ENCODE measurements at places on chromosomes 6 and 20.

DNA sequence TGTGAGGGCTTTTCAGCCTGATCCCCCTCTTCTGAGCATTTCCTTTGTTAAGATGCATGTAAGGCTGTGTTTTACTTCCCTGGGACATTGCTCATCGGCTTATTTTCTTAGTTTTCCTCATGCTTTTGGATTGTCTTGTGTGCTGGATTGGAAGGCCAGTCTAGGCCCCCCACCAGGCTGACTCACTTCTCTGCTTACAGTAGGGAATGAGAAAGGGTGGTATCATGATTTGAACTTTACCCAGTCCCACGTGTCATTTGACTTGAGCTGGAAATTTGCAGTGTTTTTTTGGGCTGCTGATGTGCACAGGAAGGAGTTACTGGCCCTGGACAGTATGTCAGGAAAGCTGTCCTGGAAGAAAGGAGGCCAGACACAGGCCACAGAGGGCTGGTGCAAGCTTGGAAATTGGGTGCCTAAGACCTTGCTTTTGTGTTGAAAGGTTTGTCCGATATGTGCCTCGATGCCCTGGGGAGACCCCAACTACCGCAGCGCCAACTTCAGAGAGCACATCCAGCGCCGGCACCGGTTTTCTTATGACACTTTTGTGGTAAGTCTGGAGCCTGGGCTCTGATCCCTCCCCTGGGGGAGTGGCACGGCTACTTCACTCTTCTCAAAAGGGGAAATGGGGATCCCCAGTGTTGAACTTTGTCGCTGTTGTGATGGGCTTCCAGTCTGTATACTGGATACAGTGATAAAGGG, 12.8 kb downstream of the RNF114 start:
- peak; percentile 95 for DNase-seq

GRCh38 chr20:56778765-56779195, 149.7 kb downstream of the TFAP2C start:
- peak; percentile 10 for DNase-seq

GRCh38 chr6:92023410-92023966, 1395.9 kb downstream of the EPHA7 start:
- no peak for DNase-seq

GRCh38 chr6:134503585-134504281, 185.8 kb upstream of the SGK1 start:
- peak; percentile 14 for DNase-seq

DNA sequence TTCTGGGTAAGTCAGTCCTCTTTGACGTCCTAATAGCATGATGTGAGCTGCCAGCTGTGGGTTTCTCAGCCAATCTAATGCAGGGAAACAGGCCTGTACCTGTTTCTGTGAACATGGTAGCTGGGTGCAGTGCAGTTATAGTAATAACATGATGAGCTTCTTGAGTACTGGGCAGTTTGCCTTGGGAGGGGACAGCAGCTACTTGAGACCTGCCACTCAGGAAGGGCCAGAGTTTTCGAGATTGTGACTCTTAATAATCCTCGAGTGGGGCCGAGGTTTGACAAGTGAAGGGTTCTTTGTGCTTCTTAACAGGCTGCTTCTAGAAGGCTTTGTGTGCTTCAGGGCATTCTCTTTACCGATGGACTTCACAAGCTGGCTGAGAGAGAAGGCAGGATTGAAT, 180.1 kb downstream of the JARID2 start:
- no peak for DNase-seq

DNA sequence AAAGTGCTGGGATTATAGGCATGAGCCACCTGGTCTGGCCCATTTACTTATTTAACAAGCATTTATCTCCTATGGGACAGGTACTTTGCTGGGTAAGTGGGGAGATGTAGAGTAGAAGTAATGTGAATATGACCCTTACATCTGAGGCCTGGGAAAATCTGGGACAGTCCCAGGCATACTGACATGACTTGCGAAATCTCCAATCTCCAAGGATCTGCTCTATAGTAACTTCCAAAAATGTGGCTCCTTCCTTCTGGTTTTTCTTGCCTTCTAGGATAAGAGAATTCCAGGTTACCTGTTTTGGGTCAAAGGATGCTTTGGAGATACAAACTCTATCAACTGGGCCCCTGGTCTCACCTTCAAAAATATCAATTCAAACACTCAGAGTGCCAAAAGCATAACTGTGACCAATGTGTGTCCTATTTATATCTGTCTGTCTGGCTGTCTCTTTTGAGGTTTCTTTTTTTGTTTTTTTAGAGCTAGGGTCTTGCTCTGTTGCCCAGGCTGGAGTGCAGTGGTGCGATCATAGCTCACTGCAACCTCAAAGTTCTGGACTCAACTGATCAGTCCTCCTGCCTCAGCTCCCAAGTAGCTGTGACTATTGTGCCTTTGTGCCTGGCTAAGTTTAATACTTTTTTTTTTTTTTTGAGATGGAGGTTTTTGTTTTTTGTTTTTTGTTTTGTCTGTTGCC, 11.7 kb upstream of the JARID2 start:
- DNase-seq = no peak

DNA sequence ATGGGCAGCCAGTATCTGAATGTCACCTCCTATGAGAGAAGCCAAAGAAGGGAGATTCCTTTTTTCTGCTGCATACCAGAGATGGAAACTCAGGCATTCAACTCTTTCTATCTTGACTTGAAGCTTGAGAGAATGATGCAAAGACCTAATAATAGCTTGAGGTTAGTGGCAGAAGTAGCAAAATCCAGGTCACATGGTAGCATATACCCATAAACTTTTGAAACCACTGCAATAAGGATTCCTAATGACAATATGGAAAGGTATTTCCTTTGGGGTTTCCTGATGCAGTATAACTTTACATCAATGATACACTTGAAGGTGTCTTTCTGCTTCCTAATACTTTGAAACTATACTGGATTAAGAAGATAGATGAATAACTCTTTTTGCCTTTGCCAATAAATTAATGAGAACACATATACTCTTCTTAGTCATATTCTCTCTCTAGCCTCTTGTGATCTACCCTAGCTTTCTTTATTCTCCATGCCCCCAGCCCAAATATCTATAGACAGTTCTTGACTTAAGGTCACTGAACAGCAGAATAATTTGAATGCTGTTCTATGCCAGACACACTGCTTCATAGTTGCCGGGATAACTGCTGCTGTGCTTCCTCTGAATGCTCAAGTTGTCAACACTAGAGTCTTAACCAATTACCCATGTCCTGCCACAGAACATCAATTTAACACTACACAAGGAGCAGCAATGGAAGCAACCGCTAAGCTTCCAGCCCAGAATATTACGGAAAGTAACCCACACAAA, 155.5 kb upstream of the SIM1 start:
- peak; percentile 95 for DNase-seq

DNA sequence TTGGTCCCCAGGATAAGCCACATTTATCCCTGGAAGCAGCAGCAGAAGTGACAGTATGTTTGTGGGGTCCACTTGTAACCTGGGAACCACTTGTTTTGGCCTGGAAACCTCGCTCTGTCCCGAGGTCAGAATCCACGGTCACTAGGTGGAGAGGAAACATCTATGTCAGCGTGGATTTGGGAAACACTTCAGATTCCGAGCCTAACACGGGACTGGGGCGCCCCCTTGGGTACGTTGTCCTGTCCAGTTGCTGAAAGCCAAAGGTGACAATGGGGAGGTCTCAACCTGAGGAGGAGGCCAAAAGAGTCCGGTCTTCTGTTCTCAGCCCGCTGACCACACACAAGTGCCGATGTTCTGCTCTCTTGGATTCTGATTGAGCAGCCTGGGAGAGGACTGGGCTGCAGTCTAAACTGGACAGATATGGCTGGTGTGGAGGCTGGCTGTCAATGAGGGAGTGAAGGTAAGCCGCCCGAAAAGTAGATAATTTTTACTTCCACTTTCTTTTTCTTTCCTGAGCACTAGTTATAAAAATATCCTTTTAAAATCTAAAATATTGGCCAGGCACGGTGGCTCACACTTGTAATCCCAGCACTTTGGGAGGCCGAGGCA, 4.9 kb upstream of the ZFP57 start:
- no peak for DNase-seq

- DNase-seq = no peak
These were observed 406.3 kb upstream of the RUNX2 start for GRCh38 chr6:44921798-44922197.

- peak; percentile 31 for DNase-seq
These were observed 611.9 kb upstream of the MAP3K7 start for GRCh38 chr6:91198588-91199255.

DNA sequence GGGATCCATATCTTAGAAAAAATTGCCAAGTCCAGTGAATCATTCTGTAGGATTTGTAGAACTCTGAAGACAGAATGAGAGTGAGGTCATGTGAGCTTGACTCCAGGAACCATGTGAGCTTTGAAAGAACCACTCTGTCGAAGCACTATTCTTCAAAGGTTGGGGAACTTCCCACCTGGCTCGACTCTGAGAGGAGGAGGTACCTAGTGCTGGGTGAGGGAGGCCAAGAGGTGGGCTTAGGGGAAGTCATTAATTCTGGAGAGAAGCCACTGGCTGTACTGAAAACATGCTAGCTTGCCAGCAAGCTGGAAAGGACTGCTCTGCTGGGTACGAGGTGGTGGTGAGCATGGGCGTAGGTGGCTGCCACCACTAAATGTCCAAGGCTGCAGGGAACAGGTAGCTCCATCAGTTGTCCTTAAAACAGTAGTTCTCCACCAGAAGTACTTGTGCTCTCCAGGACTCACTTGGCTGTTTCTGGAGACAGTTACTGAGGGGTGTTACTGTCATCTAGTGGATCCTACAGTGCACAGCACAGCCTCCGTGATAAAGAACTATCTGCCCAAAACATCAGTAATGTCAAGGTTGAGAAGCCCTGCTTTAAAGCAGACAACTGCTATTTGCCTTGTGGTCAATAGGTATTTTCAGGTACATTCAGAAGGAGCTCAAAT, 34.7 kb upstream of the SYNJ2 start:
- no peak for DNase-seq

DNA sequence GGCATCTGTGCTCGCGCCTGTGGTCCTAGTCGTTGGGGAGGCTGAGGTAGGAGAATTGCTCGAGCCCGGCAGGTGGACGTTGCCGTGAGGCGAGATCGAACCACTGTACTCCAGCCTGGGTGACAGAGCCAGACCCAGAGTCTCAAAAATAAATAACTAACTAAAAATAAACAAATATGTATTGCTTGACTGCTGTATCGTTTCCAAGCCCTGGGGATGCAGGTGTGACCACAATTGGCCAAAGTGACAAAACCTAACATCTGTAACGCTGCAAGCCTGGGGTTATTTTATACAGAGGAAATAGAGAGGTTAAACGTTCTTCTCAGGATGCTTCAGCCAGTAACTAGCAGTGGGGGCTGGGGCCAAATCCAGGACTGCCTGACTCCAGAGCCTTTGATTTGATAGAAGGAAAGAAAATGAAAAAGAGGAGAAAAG, 1.9 kb upstream of the SRSF3 start:
- no peak for DNase-seq

GRCh38 chr20:44186674-44187053, 324 bp downstream of the JPH2 start:
- DNase-seq = no peak
